Nephron progenitor cell (in vitro differentiated cells): ENCODE measurements at places on chromosomes 1 and 21.

DNA sequence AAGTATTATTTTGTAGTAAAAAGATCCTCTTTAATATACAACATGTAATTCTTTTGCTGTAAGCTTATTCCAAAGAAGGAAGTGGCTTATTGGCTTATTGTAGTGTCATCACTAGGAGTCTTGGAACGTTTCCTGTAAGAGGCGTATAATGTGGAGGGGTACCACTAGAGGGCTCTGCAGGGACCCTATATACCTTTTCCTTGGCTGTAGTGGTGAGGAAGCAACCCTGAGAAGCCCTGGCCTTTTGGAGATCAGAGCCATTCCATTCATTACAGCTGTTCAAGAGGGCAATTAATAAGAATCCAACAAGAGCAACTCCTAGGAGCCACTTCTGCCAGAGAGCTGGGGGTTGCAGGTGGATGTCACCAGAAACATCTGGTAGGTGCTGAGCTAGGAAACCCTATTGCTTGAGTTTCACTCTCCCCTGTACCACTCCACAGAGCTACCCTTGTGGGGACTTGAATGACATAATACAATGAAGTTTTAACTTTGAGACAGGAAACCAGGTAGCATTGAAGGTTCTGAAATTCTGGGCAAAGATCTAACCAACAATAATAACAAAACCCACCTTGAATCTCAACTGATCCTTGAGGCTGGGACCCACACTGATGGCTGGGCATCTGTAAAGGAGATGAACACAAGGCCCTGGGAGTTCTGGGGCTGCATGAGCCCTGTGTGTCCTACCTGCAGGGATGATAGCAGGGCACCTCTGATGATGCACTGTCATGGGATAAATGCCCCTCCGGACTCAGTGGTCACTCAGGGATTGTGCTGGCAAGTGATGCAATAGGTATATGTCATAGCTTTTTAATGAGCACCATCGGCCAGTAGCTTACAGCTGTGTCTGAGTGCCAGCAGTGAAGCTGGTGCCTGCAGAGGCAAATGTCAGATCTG lies 160.2 kb upstream of the COA6 start:
- DNase-seq = no peak

DNA sequence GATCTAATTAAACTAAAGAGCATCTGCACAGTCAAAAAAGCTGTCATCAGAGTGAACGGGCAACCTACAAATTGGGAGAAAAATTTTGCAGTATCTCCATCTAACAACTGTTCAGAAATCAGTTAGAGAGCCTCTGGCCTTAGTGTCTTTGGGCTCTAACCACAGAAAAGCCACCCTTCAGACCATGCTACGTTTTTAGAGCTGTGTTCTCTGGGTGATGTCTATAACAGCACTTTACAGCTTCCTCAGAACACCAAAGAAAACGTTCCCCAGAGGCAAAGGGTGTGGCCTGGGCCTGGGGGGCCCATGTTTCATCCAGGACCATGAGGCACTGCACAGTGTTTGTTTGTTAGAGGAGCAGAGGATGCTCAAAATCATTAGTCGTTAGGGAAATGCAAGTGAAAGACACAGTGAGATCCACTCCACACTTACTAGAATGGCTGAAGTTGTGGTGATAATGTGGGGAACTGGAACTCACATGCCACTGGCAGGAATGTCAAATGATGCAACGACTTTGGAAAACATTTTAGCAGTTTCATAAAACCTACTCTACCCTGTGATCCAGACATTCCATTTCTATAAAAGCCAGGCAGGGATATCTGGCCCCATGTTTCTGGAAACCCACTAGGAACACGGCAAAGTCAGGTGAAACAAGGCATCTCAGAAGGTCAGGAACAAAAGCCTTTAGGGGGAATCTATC lies 250.4 kb upstream of the HOOK1 start:
- DNase-seq = no peak

DNA sequence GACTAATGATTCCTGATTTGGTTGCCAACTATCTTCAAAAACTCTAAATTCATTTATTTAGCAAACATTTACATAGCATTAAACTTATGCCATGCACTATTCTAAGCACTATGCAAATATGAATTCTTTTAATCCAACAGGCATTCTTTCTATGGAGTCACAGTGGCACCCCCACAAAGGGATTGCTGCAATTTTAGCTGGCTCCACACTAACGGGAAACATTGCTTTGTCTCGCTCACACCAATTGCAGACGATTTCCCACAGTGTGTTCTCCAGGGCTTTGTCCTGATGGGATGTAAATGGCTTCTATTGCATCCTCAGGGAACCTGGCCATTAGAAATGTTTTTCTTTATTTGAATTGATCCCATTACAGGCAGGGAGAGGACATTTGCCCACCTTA lies 259.1 kb downstream of the BARHL2 start:
- no peak for DNase-seq

- no peak for DNase-seq
Observed at GRCh38 chr1:176193023-176193422, 14.1 kb downstream of the COP1 start.

DNA sequence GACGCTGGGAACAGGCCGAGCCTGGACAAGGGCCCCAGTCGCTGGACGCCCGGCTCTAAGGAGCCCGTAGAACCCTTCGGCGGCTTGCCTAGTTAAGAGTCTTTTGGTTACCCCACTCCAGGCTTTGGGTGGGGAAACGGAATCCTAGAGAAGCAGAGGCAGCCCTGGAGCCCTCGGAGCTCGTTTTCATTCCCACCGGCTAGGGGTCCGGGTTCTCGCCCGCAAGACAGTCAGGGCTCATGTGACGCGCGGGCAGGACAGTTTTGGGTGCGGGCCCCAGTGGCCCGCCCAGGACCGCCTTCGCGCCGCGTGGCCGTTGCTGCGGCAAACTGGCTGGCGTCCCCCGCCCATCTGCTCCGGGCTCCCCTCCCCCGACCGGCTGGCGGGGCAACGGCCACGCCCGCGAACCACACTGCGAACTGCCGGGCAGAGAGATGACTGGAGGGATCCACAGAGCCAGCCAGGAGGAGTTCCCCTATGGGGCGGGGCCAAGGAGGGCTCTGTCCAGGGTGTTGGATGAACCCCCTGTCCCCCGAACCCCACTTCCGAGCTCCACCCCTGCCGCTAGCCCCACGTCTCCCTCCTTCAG lies 829 bp upstream of the HES2 start:
- peak; percentile 47 for DNase-seq

GRCh38 chr1:166840309-166841274 lies 1.3 kb downstream of the POGK start:
- DNase-seq = no peak

DNA sequence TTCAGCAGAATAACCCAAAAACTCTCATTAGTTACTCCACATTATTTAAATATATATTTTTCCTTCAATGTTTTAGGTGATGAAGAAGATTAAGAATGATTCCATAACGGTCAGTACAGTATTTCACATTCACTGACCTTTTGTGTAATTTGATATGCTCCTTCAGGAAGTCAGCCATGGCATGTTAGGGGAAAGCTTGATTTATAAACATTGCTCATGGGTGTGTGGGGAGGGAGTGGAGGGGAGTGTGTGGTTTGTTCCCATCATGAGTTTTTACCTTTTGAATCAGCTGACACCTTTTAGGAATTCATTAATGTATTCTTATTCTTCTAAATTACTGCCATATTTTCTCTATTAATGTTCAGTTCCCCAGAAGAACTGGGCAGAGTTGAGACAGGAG lies 240.2 kb downstream of the ATG4C start:
- DNase-seq = no peak

- no peak for DNase-seq
Observed at GRCh38 chr21:35475762-35476161, 426.7 kb upstream of the RUNX1 start.

- no peak for DNase-seq
Observed at GRCh38 chr1:95953015-95953414, 719.0 kb downstream of the RWDD3 start.
